ENCODE measurements at places on chromosomes 6 and 20.
A peak's percentile ranks its signal among the peaks of the same experiment; 100 is the strongest.

DNA sequence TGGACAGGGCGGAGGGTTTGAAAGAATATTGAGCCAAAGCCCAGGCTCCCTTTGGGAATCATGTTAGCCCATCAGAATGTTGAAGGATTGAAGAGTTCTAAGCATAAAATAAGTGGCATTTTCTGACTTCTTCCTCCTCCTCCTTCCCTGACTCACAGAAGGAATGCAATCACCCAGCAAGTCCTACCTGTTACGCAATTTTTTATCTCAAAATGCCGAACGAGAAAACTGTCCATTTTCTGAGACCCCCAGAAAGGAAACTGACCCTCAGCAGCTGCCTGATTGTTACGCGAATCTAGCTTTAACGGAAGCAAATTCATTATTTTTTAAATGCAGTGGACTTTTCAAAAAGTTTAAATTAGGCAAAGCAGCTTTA is 4.7 kb upstream of the DNAJC5 start:
- DNase-seq: no peak

DNA sequence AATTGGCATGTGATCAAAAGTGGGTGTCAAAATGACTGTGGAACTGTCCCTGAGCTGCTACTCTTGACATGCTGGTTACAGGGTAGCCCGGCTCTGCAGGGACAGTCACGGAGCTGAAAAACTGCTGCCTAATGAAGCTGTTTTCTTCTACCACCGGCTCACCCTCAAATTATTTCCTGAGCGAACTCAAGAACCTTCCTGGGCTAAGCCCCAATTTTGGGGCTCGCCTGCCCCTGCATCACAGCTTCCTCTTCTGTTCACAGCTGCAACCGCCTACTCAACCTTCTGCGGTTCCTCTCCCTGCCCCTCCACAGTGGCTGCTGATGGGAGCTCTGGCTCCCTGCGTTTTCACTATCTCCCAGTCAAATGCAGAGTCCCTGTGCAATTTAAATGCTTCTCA is 110.8 kb upstream of the MLN start:
- DNase-seq: peak; percentile 30

DNA sequence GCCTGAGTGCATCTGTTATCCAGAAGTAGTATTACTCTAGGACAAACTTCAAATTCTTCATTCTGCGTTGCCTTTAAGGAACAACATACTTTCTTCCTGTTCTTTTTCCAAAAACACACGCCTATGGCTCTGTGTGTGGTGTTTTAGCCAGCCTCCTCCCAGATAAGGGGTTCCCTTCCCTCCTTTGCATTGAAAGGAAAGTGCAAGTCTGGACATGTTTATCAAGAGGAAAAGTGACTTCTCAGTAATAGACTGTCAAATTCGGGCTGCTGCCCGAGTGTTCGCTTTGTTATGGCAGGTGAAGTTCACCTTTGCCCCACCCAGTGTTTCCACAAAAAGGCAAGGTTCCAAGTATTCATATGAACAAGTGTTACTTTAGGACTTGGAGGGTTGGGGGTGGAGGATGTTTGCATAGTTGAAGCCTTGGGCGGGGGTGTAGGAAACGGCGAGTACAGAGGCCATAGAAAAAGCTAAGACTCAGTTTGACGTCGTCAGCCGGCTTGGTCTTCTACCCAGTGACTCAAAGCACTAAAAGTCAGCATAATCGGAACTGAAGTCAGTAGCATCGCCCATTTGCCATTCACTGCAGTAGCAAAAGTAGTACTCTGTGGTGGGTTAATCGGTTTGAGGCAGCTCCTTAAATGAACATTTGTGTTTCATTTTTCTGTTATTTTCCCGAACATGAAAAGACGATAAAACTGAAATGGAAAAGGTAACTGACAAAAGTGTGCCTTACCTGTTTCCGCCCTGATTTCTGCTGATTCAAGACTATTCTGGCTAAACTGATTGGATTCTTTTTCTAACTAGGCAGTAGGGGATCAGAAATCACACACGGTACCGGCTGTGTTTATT is 12.5 kb downstream of the PRDM1 start:
- DNase-seq: peak; percentile 66

DNA sequence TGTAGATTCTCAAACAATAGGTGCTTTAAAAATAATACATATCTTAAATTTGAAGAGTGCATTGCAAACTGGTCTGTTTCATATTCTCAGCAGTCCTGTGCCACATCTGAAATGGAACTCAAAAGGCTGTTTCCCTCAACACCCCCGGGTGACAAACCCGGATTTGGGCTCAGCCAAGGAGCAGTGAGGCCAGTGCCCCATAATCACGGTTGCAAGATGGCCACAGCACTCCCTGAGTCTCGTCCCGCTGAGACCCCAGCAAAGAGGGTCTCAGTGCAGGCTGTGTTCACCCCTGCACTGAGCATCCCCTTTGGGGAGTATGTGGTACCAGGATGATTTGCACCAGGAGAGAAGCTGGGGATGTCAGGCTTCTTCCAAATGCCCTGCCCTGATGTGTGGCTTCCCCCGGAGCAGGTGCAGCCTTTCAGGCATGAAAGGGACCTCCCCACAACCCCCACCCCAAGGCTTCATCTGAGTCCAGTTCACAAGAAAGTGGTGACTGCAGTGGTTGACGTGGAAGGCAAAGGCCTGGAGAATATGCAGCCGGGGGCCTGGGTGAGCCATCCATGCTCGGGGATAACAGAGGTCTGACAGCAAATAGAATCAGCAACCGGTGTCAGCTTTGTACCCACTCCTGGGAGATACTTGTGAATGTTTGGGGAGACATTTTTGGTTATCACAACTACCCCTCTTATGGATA is 202.9 kb downstream of the SYNDIG1 start:
- no peak for DNase-seq

DNA sequence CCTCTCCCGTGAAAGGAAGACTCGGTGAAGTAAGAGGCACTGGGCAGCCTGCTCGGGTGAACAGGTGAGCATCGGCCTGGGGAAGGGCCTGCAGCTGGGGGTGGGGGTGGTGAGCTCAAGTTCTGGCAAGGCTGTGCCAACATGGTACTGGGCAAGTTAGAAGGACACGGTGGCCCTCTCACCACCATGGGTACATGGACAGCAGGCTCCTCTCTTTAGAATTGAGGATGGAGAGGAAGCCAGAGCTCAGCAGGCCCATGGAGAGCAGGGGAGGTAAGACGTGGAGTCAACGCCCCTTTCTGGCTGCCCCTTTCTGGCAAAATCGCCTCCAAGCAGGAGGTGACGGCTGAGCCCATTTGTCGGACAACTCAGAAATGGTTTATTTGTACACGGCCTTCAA is 135.6 kb downstream of the ANKRD60 start:
- no peak for DNase-seq

DNA sequence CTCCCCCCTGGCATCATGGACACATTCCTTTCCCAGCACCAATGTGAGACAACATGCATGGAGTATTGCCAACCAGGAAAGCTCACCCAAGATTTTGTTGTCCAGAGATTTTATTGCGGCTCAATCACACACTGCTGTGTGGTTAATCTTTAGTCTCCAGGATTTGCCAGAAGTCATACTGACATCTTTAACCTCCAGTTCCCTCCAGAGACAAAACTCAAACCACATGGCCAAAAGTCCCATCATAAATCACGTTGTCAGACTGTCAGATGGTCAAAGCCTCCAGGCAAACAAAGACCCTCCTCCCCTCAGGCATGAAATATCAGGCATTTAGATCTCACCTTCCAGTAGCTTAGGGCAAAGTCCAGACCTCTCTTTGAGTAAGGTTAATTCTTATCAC is 97.3 kb upstream of the OPRM1 start:
- no peak for DNase-seq

Measured in stimulated activated CD4-positive, alpha-beta T cell treated with anti-CD3 and anti-CD28 coated beads, Interleukin-12 subunit alpha, Interleukin-12 subunit beta, amount 100 ng/mL, for 4 hours (primary cell).